Hematopoietic multipotent progenitor cell (in vitro differentiated cells): ENCODE measurements at places on chromosomes 4 and X. TPM values are rescaled to one million over a fixed set of nuclear protein-coding genes. Genes with fewer than 3 reads are reported as not detected.

DNA sequence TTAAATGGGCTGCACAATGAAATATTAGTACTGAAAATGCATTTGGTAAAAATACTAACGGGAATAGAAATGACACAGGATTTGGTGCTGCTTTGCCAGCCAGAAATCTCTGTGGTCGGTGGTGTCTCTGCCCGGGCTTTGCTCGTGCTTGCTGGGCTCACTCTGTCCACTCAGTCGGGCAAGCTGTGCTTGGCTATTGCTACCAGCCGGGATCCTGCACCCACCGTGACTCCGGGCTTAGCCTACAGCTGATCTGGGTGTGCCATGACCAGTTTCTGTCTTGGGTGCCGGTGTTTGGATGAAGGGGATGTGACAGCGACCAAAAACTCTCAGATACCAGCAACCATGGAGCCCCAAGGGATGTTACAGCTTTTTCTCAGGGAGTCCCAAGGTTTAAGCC, 487.7 kb downstream of the TECRL start:
- no peak for DNase-seq

Gene C1QTNF7
- total RNA-seq = not detected

DNA sequence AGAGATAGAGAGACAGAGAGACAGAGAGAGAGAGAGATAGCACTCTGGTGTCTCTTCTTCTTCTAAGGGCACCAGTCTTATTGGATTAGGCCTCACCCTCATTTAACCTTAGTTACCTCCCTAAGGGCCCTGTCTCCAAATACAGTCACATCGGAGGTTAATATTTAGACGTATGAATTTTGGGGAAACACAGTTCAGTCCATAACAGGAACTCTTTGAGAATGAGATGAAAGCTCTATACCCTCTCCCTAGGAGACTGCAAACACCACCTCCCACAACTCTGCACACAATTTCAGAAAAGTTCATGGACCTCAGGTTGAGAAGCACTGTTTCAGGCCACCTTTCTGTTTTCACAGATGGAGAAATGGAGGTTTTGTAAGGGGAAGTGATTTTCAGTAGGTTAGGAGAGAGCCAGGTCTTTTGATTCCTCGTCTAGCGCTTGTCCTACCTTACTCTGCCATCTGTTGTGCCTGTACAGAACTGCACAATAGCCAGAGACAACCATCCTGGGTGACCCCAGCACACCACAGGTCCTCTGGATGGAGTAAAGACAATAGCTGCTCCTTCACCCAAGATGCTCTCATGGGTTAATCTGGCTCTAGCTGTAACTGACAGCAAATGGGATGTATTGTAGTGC, 16.9 kb upstream of the LOC101059915 start:
- no peak for DNase-seq

Gene SLC4A4
- 0.27 TPM for total RNA-seq

DNA sequence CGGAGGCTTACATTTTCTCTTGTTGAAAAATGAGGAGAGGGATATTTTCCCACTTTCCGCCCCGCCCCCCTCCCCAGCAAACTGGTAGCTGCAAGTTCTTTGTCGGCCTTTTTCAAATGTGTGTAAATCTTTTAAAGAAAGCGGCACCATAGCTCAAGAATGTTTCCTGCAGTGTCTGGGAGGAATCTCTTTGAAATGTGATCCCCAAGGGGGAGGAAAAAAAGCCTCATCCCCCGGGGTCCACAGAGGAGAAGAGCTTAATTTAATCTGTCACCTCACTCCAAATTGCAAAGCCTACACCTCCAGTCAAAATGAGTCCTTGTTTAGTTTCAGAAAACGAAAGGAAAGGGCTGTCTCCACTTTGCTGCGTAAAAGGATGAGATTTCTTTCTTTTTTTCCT, 34.8 kb downstream of the ASMT start:
- no peak for DNase-seq

- DNase-seq = no peak
Measured at GRCh38 chrX:150200820-150201287, 162.3 kb upstream of the MAMLD1 start.
